ENCODE measurements at places on chromosomes 7 and 10. TPM values are rescaled to one million over a fixed set of nuclear protein-coding genes. Genes with fewer than 3 reads are reported as not detected.

DNA sequence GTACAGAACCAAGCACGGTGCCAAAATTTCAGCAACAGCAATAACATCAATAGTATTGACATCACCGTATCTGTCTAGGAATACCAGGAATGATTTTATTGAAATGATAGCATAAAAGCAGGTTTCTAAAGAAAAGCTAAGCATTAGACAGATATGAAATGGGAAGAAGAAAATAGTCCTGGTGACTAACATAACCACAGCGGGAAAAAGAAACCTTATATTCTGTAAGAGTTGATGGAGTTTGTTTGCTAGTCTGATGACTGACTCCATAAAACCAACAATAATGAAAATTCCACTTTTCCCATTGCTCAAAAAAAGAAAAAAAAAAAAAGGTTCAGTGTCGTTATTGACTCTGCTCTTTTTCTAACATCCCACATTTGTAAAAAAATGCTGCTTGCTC lies 668.3 kb downstream of the IPMK start:
- no peak for DNase-seq

DNA sequence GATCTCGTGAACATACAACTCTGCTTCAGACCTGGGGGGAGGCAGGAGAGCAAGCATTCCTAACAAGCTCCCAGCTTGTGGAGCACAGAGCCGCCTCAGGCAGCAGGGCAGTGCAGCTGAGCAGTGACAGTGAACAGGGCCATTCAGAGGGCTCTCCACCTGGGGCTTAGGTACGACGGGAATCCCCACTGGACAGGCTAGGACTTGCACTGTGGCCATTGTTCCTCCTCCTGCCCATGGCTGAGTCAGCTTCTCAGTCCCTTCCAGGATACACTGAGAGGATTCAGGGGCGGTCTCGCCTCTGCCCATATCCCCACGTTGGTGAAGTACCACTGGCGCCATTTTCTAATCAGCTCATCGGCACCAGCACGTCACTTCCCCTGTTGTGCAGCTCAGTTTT lies 71.1 kb downstream of the FIGNL1 start:
- DNase-seq = no peak

DNA sequence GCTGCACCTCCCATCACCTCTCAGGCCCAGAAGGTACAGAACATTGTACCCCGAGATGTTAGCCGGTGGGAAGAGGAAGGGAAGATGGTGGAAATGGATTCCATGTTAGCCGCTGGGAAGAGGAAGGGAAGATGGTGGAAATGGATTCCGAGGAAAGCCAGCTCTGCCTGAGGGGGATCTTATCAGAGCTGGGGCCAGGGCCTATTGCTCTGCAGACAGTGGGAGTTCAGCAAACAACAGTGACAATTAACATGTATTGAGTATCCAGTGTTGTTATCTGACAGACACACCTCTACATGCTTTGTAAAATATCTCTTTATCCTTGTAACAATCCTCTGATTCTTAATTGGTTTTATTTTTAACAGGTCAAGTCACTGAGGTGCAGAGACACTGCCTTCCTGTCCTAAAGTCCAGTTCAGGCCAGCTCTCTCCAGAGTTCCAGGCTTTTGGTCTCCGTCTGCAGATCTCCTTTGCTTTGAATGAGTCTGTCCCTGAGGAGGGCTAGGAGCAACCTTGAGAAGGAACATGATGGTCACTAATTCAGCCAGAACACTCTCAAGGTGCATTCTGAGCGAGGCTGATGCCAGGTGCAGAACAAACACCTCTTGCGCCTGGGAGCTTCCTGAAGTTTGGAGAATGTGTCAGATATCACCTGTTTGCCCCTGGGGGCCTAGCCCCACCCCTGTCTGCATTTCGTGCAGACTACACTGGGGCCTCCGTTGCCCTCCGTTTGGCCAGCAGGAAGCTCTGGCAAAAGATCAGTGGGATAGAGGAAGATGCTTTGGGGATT lies 82.4 kb upstream of the PODXL start:
- no peak for DNase-seq

DNA sequence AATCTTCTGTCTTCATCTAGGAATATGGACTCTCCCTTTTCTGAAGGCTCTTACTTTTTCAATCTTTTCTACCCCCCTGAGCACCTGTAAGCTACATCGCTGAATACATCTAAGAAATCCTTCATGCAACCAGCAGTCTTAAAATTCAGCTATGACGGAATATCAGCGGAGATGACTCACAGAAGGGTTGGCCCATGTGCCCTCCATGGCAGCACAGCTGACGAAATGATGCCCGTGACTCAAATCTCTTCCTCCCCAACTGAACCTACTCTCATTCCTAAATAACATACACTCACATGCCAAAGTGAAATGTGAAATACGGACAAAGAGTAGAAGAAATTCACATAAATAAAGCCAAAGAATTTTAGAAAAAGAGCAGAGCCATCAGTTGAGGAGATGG lies 30.3 kb upstream of the NCAPG2 start:
- DNase-seq = no peak

SYPL1 gene
- polyA plus RNA-seq = 45.7 TPM

GRCh38 chr7:139367438-139368155 lies 7.9 kb downstream of the LUC7L2 start:
- DNase-seq = no peak

- no peak for DNase-seq
Measured at GRCh38 chr7:16923019-16923418, 41.2 kb upstream of the AGR3 start.

DNA sequence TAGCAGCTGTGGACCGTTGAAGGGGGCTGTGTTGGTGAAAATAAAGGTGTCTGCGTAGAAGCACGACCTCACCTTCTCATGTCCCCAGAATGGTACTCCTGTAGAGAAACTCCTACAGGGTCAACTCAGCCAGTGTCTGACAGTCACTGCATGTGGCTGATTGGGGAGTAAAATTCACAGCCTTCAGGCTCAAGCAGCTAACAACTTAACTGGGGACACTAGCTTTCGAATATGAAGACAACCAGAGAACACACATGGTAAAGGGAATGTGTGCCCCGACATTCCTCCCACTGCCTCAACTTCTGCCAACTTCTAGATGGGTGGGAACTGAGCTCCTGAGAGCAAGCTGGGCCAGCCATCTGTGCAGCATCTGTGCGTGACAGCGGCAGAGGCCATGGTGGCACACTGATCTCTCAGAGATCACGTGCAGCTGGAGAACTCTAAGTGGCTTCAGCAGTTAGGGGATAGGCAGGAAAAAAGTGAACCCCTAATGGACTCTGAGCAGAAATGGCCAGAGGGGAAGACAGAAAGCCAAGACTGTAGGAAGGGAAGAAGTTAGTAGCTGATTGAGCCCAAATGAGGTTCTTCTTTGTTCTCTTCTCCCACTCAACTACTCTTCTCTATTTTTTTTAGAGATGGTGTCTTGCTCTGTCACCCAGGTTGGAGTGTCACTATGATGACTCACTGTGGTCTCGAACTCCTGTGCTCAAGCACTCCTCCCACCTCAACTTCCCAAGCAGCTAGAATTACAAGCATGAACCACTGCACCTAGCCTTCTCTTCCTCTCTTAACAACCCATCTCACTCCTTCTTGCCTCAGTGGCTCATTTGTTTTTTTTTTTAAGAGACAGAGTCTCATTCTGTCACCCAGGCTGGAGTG lies 280.8 kb downstream of the ZEB1 start:
- no peak for DNase-seq

ZNF33A gene
- polyA plus RNA-seq = 23.4 TPM

GRCh38 chr10:119377451-119377957 lies 165.0 kb downstream of the RGS10 start:
- DNase-seq = no peak

DNA sequence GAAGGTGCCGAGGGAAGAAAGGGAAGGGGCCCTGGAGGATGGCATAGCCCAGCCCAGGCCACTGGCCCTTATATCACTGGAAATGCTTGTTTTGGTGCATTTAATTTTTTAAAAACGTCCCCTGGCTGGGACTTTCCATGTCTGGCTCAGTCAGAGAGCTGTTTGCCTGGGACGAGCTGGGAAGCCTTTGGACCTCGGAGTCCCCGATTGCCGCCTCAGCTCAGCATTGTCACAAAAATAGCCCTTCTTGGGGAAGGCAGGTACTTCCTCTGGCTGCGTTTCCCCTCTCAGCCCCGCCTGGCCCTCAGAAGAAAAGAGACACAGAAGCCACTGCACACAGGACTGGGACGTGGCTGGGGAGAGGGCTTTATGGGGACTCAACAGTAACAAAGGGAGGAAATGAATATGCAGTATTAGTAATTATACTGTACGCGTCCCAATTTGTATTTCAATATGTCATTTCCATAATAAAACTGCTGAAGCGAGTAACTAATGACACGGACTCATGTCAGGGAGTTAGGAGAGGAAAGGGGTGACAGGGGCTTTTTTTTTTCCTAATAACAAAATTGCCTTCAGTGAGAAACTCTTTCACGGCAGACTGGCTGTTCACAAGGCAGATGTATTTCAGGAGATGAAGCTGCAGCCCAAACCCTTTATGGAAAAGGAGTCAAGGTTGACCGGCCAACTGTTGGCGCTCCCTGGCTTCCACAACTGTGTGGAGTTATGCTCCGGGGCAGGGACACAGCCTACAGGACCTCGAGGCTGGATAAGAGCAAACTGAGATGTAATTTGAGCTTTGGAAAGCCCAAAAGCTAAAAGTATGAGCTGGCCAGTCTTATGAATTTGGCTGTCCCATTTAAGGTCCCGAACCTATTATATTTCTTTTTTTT lies 31.0 kb upstream of the MXI1 start:
- no peak for DNase-seq

DNA sequence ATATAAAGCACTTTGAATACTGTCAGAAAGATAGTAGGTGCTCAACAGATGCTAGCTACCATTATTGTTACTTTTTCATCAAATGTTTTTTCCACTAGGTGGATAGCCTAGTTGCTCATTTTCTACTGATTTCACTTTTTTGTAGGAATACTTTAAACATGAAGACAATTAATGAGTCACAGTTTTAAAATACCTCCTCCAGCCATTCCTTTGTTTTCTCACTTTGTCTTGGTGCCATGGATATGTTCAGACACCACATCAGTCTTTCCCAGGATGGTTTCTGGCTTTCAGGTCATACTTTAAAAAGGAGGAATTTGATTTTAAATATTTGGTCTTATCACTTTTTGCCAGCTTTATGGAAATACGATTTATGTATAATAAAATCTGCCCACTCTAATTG lies 147.1 kb upstream of the MGMT start:
- no peak for DNase-seq

NDUFA5 gene
- 197 TPM for polyA plus RNA-seq

CFAP58 gene
- polyA plus RNA-seq = 1.1 TPM

NEURL1 gene
- polyA plus RNA-seq = 25.5 TPM

DNA sequence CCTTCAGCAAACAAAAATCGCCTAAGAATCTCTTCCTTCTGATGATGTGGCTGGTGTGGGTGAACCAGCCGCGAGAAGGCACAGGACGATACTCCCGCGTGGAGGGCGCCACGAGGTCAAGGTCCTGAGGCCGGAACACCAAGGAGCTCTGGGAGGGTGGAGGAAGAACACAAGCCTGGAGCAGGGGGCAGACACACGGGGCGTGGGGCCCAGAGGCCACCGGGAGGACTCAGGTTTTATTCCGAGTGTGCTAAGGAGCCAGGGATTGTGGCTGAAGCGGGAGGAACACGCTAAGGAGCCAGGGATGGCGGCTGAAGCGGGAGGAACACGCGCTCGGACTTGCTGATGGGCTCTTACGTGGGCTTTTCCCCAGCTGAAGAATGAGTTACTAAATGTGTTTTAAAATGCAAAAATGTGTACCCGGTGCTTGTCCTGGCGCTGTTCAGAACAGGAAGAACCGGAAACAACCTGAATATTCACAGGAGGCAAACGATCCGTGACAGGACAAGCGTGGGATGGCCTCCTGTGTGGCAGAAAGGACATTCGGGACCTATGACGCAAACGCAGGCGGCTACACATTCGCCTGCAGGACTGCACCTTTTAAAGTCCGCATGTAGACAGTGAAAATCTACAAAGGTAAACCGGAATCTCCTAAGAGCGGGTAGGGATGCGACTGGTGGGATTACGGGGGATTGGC lies 64.0 kb downstream of the MAD1L1 start:
- no peak for DNase-seq

DNA sequence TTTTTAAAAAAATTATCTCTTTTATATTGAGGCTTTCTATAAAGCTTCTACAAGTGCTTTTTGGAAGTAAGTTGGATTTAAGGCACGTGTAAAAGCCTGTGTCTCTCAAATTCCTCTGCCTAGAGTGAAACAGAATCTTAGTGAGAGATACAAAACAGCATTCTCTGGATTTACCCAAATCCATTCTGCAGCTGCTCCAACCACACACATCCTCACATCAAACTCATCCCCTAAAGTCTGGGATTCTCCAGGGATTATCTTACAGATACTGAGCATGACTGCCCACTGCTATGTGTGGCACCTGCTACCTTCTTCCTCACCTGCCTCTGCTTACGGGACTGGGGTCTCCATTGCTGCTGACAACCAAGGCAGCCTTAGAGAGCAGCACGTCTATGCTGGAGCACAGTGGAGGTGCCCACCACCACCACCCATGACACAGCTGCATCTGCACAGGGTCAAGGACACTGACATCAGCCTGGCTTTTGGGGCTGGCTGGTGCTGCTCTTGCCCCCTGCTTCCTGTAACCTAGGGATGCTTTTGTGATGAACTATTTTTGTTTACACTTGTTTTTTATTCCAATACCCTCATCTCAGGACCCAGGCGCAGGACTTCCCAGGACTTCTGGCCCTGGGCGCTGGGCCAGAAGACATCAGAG lies 139.2 kb upstream of the NAMPT start:
- no peak for DNase-seq

Measured in spinal cord (tissue), 10 donors.